ENCODE measurements at places on chromosomes 1 and 21.

- no peak for DNase-seq
Measured at GRCh38 chr1:216700779-216701178, 22.4 kb downstream of the ESRRG start.

DNA sequence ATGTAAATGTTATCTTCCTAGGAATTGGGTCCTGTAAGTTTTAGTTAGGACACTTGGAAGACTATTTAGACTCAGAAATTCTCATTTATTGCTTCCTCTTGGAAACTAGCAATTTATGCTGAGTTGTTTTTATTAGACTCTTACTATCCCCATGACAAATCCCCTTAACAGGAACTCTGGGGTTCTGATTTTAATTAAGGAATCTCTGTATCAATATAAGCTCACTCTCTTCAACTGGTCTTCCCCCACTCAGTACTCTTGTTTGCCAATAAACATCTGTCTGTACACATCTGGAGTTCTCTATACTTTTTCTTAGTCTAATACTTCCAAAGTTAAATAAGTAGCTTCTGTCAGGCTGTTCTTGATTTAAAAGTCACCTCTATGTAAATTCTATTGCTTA is 64.1 kb upstream of the TBX15 start:
- no peak for DNase-seq

DNA sequence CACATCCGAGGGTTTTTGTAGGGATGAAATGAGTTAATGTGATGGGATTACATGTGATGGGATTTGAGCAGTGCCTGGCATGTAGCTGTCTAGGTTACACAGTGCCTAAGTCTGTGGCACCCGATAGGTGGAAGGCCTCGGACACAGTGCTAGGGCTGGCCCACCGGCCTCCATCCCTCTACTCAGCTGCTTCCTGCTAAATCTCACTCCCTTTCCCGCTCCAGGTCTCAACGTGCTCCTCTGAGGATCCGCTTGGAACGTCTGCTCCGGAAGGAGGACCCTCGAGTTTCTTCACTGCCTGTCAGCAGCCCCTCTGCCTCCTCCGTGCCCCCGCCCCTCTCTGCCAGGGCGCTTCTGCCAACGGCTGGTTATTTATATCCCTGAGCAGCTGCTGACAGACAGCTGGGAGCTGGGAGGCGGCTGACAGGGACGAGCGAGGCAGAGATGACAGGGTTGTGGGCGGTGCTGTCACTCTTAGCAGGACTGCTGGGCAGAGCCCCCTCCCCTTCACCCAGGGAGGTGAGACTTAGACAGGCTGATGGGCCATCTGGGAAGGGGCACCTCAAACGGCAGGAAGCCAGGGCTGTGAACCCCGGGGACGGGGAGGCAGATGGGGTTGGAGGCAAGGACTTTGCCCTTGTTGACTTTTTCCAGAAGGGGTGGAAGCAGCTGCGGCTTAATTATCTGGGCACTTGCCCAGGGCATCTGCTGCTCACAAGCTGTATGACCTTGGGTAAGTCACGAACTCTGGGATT is 26.6 kb upstream of the LRRN2 start:
- no peak for DNase-seq

- DNase-seq, result no peak
Measured at GRCh38 chr1:57279909-57280666, 143.8 kb downstream of the DAB1 start.

- DNase-seq, result no peak
Measured at GRCh38 chr1:12453400-12454343, 164.3 kb downstream of the DHRS3 start.

GRCh38 chr1:160721473-160721872 is 9.9 kb upstream of the CD48 start:
- DNase-seq, result no peak

DNA sequence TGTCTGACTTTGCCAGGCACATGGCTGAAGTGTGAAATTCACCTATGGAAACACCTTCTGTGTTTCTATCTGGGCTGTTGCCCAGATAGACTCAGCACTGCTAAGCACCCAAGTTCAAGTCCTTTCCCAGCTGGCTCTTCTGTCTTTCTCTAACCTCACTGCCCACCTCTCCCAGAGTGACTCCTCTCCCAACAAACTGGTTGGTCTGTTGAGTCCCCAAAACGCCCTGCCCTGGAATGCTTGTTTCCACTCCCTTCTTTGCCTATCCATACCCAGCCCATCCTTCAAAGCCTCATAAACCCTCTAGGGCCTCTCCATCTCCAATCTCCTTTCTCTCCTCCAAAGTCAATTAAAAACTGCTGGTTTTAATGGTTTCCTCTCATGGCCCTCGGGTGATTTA is 15.6 kb downstream of the PLXNA2 start:
- no peak for DNase-seq

- DNase-seq, result no peak
Measured at GRCh38 chr1:64743954-64744491, 852 bp upstream of the RAVER2 start.

GRCh38 chr1:164640686-164641352 is 81.8 kb downstream of the PBX1 start:
- DNase-seq, result no peak

Data from AG08396 (cell line).